ENCODE measurements at places on chromosomes 6 and 20.
A peak's percentile ranks its signal among the peaks of the same experiment; 100 is the strongest.

- peak; percentile 44 for DNase-seq
Observed at GRCh38 chr6:23940466-23940865, 185.5 kb upstream of the NRSN1 start.

- DNase-seq = no peak
Observed at GRCh38 chr6:75291331-75291730, 6.7 kb upstream of the TMEM30A start.

- no peak for DNase-seq
Observed at GRCh38 chr20:58586565-58587093, 64.5 kb upstream of the STX16 start.

GRCh38 chr20:23782366-23782983, 31.7 kb upstream of the CST1 start:
- peak; percentile 79 for DNase-seq

DNA sequence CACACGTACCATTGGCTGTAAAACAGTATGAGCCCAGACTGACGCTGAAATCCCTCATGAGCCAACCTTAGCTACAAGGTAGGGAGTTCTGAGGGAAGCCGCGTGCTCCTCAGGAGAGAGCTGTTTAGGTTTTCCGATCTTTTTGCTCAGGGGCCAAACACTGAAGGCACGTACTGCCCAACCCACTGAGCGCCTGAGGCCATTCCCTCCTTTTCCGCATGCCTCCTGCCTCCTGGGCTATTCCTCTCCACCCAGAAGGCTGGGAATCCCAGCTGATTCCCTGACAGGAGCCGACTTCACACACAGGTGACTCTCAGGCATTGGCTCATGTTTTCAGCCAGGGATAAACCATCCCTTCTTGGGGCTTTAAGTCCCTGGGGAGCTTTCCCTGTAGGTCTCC, 5.4 kb upstream of the FAM83D start:
- DNase-seq = no peak

DNA sequence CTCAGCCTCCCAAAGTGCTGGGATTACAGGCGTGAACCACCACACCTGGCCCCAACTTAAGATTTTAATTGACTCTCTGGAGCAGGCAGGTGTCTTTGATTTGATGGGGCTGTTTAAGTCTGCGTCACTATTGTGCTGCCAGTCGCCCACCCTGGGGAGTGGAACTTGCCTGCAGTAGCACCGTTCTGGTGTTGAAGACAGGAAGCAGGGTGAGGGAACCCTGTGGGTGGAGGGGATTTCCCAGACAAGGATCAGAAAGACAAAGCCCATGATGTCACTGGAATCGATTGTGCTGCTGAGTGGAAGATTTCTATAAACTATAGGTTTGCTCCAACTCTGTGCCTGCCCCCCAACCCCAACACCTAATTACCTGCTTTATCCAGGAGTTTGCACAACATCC, 11.0 kb downstream of the ALDH8A1 start:
- no peak for DNase-seq

- DNase-seq = peak; percentile 55
Observed at GRCh38 chr20:57180954-57181353, 85.5 kb downstream of the BMP7 start.
